ENCODE measurements at places on chromosomes 6 and 20.

GRCh38 chr6:121522771-121523386 is 87.4 kb downstream of the GJA1 start:
- no peak for DNase-seq

DNA sequence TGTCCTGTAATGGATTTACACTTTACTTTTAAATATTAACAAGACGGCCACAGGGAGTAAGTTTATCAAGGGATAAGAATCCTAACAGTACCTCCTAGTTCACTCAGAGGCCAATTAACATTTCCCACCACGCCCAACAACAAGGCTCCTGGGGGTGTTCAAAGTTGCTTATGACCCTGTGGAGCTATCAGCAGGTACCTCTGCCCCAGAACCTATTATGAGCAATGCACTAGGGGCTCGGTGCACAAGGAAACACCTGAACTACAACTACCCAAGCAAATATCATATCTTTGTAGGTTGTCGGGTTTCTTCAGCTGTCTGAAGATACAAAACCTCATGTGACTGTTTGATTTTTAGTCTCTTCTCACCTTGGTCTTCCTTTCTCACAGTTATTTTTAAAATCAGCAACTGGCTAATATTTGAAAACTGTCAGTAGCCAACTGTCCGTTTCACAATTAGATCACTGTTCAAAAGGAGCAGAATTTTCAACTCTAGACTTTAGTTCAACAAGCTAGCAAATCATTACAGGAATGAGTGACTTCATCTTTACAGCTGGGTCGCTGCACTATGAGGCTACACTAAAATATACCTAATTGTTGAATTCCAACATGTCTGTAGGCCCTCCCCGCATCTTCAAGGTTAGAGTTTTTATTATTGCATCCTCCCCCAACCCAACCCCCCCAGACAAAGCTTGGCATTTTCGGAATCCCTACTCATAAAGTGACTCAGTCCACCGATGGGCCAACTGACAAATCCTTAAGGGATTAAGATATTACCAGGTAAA is 38.1 kb downstream of the B4GALT5 start:
- DNase-seq = no peak

DNA sequence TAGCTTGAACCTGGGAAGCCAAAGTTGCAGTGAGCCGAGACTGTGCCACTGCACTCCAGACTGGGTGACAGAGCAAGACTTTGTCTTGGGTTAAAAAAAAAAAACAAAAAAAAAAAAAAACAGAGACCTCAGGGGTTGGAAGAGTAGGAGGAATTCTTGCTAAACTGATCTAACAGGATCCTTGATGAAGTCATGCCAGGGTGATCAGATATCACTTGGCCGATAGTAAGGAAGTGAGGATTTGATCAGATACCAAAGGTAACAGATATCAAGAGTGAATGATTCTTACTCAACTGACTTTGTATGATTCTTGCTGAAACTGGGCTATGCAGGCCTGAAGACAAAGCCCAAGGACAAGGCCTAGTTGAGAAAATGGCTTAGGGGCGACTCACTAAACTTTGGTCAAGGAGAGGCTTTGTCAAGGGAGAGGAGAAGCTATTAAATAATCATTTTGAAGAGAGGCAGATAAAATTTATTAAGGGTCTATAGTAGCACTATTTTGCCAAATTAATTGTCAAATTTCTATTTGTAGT is 624.7 kb downstream of the UTRN start:
- no peak for DNase-seq

DNA sequence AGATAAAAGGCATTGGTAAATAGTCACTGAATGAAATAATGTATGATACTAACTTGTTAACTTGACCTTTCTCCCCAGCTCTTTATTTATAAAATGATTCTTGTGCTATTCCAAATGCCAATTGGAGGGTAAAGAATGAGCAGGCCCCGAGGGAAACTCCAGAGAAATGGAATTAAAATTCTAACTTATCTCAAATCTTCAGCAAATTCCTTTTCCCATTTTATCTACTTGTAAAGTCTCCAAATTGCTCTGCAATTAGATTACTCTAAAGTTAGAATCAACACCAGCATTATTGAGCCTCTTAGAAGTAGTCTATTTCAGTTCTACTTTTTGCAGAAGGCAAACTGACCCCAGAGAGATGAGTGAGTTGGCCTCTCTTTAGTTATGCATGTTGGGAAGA is 165.9 kb upstream of the PREP start:
- no peak for DNase-seq

DNA sequence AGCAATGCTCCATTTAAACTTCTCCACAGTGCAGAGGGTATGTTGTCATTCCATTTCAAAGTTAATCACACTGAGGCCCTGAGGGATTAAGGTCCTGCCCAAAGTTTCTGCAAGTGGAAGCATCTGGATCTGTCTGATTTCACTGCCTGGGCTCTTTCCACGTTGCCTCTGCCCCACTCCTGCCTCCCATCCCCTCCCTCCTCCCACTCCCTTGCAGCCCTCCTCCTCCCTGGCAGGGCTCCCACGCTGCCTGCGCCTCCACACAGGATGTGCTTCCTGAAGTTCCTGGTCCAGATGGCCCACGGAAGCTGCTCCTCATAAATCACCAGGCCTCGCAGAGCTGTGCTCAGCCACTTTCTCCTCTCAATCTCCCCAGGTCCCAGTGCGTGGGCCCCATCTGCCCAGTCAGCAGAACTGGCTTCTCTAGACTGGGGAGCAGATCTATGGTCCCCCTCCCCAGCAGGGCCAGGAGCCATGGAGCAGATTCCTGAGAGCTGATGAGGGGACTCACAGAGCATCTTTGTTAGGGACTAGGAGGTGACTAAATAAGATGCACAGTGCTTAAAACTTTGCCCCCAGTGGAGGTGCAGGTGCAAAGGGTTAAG is 65.4 kb upstream of the MAFB start:
- DNase-seq = no peak

DNA sequence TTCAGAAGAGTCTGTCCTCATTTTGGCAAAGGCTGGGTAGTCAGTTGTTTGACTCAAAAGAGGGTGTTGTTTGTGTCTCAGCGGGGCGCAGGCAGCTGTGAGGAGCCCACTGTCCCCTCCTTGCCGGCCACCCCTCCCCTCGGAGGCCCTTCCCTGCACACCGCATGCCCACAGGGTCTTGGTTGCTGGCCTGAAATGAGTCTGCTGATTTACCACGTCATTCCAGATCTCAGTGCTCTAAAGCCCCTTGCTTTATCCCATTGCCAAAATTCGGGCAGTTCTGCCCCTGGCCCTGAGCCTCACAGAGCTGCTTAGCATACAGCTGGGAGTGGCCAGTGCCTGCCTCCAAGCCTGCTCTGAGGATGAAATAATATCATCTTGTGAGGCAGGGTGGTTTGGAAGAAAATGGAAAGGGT is 220.7 kb downstream of the UST start:
- no peak for DNase-seq

DNA sequence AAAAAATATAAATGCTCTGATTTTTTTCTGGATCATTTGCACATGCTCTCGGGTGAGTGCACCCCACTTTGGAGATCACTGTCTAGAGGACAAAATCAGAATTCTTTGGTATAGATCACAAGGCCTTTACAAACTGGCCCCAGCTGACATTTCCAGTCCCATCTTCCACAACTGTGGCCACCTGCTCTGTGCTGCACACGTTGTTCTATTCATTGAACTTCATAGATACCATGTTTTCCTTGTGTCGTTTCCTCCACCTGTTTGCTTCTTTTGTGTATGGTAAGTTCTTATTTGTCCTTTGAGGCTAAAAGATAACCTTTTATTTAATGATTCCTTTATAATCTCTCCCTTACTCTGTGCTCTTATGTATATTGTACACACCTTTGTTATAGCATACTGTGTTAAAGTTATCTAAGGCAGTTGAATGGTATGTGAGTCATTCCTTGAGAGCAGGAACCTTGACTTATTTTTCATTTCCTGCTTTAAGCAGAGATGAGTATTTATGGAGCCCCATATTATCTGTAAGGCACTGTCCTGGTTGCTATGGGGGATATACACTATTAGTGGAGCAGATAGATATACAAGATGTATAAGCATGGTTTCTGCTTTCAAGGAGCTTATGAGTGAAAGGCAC is 12.0 kb upstream of the SLC17A5 start:
- no peak for DNase-seq

DNA sequence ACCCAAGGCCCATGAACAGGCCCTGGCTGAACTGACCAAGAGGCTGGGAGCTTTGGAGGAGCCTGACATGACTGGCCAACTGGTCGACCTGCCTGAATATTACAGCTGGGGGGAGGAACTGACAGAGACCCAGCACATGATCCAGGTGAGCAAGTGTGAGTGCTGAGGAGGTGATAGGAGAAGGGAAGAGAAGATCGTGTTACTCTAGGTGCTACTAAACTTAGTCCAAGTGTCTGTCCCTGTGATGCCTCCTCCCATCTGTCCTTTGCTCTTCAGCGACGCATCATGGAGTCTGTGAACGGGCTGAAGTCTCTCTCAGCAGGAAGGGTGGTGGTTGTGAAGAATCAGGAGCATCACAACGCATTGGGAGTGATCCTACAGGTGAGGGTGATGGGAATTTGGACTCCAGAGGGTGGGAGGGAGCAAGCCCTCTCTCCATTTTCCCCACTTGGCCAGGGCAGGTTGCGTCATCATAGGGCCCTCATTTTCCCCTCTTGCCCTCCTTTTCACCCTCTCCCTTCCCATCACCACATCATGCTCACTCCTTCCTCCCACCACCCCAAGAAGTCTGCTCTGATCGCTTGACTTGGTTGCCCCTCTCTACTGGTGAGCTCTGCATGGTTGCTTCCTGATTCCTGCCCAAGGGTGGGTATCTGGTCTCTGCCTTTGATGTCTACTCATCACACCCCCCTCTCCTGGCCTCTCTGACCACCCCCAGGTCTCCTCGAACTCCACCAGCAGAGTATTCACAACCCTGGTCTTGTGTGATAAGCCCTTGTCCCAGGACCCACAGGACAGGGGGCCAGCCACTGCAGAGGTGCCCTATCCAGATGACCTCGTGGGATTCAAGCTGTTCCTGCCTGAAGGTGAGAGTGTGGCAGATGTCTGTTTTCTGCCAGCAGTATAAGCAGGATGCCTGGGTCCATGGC is 4.7 kb downstream of the DXO start:
- DNase-seq = no peak

- DNase-seq = no peak
These were observed 42.7 kb downstream of the REPS1 start for GRCh38 chr6:138945354-138945753.

- DNase-seq = no peak
These were observed 83.7 kb downstream of the SULF2 start for GRCh38 chr20:47701612-47702011.

DNA sequence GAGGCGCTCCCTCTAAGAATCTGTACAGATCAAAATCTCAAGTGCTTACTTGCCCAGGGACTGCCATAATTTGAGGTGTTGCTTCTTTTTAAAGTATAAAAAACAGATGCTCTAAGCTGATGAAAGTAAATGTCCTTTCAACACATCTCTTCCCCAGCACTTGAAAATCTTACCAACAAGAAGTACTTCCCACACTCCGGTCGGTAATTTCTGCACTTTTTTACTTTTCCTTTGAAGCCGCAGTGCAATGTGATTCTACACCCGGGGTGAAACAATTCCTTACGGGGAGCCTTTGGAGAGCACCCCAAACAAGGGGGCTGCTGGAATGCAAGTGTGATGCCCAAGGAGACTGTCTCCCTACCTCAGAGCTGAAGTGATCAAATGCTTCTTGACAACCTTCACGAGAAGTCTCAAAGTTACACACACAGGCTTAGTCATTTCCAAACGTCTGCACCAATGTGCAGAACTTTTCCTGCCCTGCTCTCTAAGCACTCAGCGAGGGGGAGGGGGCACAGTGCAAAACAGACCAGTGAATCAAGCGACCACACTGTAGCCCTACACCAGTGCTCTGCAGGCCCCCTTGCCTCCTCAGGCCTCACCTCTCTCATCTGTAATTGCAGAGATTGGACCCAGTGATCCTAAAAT is 56.7 kb downstream of the ATXN1 start:
- DNase-seq = no peak

DNA sequence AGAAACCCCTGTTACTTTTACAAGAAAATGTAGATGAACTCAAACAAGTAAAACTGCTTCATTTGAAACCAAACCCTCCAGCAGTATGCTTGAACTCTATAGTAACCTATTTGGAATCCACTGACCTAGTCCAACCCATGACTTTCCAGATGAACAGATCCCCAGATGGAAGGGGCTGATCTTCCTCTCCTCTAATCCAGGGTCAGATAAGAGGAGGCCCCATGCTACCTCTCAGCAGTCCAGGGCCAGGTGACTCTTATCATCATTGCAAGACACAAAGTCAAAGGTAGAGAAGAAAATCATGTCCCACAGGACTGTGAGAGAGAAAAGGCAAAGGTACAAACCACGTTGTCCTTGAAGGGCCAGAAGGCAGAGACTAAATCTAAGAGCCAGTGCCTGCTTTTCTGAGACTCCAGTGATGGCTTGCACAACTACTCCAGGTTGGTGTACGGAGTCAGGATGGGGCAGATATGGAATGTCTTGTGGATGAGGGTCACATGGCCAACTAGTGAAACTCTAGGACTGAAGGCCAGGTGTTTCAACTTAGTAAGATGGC is 81.4 kb upstream of the MYLIP start:
- no peak for DNase-seq

DNA sequence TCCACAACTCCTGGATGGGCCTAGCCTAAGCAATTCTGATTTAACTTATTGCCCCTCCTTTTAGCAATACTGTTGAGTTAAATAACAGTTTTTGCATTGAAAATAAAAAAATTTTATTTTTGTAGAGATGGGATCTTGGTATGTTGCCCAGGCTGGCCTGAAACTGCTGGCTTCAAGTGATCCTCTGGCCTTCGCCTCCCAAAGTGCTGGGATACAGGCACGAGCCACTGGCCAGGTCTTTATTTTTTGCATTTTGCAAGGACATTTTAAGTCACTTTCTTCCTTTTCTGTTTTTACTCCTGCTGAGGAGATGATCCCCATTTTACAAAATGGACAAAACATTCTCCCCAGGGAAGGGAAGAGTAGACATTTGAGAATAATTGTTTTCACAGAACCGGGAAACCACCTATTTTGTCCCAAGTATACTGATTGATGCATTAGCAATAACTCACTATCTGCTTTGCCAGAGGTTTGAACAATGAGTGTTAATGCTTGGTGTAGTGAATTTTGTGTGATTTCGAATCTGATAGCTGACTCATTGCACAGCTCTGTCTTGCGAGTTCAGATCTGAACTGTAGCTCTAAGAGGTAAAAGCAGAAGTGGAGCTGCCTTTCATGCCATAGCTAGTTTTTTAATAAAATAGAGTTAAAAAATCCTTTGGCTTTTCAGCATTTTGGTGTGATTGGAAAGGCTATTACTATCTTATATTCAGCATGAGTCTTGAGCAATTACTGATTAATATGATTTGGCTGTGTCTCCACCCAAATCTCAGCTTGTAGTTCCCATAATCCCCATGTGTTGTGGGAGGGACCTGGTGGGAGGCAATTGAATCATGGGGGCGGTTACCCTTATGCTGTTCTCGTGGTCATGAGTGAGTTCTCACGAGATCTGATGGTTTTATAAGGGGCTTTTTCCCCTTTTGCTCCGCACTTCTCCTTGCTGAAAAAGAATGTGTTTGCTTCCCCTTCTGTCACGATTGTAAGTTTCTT is 20.9 kb downstream of the IGF2R start:
- no peak for DNase-seq

GRCh38 chr6:130222775-130223174 is at the start of gene SAMD3:
SAMD3 (minus strand) TSS chr6:130222951; CDS start chr6:130215273, 7,678 bp downstream.
- no peak for DNase-seq

Measured in stimulated activated CD8-positive, alpha-beta memory T cell treated with anti-CD3 and anti-CD28 coated beads, Interleukin-4, amount 100 ng/mL, for 1 hour (primary cell).